ENCODE measurements at places on chromosomes 4 and X.
A peak's percentile ranks its signal among the peaks of the same experiment; 100 is the strongest.

- DNase-seq = no peak
Observed at GRCh38 chr4:126976850-126977632, 655.7 kb upstream of the INTU start.

- DNase-seq = no peak
Observed at GRCh38 chrX:119726900-119727555, 31.4 kb upstream of the SOWAHD start.

DNA sequence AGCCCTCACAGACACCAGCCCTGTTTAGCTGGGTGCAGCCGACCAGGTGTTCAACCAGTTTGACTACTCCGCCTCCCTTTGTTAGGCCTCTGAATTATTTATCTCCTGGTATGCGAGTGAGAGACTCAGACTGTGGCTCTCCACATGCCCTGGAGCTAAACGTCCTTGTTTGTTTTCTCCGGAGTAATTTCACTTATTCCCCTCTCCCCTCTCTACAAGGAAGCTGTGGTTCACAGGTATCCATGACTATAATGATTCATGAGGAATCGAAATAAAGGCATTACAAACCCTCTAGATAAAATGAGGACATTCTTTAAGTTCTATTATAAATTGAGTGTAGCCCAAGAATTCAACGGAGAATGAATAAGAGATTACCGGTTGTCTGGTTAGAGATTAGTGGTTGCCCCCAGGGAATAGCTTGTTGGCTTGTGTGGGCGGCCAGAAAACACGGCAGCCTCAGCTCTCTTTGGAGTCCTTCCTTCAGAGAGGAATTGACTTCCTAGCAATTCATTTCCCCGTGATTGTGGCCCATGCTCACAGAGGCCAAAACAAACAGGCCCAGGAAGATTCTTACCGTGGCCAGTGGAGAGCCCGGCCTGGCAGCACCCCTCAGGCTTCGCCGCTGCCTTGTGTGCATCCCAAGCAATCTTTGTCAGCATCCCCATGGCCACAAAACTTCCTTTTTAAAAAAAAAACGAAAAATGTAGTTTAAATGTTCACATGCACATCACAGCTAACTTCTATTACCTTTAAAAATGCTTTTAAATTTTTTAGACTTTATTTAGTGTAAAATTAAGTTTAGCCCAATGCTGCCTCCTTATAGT, 60.2 kb upstream of the CBR4 start:
- no peak for DNase-seq

DNA sequence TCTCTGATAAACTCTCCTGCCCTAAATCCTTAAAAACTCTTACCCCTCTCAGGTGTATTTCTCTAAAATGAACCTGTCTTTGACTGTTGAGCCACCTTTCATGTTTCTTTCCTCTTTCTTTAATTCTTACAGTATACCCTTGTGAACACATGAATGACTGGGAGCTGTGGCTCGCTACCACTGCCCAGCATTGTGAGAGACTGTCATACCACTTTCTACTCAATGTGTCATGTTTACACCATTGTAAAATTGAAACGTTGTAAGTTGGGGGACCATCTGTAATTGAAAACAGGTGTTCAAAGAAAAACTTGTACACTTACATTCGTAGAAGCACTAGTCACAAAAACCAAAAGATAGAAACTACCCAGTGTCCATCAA, 66.9 kb downstream of the ZNF182 start:
- no peak for DNase-seq

GRCh38 chrX:72027024-72027913, 104.4 kb downstream of the RTL5 start:
- no peak for DNase-seq

GRCh38 chr4:176377780-176378179, 58.0 kb downstream of the SPCS3 start:
- no peak for DNase-seq

- no peak for DNase-seq
Observed at GRCh38 chr4:92524131-92524530, 220.4 kb downstream of the GRID2 start.

DNA sequence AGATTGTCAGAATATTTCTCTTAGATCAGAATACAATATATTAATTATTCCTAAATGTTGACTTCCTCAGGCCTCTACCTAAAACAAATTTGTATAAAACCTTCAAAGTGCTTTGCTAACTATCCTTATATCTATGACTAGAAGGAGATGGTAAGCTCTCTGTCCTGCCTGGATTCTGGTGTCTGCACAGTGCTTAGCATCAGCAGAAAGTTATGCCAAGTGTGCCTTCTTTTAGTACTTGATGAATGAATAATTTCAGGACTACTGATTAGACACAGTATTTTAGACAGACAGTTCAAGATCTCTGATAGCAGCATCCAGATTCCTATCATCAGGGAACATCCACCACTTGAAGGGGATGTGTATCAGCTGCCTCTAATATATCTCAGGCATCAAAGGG, 242.4 kb upstream of the TLL1 start:
- no peak for DNase-seq

DNA sequence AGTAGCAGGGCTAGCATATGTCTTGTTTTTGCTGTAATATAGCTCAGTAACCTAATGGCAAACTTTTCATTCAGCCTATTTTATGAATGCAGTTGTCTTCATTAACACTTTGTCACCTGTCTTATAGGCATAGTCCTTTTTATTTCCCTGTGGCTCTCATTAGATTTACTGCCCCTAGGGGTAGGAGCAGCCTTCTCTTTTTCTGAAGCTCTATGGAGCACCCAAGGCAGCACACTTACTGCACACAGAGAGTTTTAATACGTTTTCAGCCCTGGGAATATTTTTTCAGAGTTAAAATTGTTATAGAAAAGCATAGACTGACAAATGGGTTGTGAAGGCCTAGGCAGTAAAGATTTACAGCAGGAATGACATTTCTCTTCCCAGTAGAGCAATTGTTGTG, 406.8 kb downstream of the TMA16 start:
- DNase-seq = no peak

- DNase-seq = no peak
Observed at GRCh38 chrX:63764946-63765345, 20.1 kb downstream of the ARHGEF9 start.

DNA sequence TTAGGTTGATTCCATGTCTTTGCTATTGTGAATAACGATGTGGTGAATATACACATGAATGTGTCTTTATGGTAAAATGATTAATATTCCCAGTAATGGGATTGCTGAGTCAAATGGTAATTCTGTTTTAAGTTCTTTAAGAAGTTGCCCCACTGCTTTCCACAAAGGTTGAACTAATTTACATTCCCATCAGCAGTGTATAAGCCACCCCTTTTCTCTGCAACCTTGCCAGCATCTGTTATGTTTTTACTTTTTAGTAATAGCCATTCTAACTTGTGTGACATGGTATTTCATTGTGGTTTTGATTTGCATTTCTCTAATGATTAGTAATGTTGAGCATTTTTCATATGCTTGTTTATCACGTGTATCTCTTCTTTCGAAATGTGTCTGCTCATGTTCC, 503.3 kb downstream of the PCDH18 start:
- no peak for DNase-seq

- DNase-seq = no peak
Observed at GRCh38 chr4:152536545-152537182, 772 bp upstream of the FBXW7 start.

DNA sequence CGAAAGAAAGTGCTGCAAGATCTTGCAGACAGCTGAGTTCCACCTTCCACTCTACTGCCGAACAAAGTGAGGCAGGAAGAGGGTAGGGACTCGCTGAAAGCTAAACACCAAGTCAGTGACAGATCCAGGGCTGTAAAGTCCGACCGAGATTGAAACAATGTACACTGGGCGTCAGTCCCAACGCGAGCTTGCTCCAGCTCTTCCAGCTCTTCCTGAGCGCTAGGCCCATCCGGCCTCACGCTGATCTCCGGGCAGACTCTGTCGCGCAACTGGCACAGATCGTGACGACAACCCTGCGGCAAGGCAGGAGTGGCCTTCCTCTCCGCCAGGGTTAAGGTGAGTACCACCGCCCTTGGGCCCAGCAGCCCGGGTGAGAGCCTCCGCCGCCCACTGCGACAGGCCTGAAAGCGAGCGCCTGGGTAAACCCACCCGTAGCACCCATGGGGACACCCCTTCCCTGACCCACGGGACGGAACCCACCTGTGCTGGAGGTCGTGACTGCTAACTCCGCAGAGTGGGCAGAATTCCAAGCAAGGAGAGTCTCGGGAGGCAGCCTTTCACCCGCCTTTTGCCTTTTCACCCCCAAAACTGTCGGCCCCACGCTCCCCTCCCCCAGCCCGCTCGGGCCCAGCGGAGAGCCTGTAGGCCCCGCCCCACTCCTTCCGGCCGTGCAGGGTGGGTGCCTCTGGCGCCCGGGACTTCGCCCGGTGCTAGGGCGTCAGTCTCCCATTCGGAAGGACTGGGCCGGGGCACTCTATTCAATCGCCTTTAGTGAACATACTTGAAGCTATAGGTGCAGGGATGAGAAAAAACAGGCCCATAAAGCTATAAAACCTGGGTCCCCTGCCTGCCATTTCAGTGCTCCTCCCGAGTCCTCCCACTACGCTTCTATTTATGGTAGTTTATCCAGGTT, at the start of gene TMLHE:
Gene TMLHE (minus strand): TSS at position 641 of the 913 bp plus-strand sequence. CDS start 67,676 bp downstream, outside the sequence.
- peak; percentile 35 for DNase-seq

- no peak for DNase-seq
Observed at GRCh38 chr4:151922811-151923210, 162.0 kb upstream of the GATB start.

- no peak for DNase-seq
Observed at GRCh38 chr4:16257611-16258010, 31.3 kb upstream of the TAPT1 start.

DNA sequence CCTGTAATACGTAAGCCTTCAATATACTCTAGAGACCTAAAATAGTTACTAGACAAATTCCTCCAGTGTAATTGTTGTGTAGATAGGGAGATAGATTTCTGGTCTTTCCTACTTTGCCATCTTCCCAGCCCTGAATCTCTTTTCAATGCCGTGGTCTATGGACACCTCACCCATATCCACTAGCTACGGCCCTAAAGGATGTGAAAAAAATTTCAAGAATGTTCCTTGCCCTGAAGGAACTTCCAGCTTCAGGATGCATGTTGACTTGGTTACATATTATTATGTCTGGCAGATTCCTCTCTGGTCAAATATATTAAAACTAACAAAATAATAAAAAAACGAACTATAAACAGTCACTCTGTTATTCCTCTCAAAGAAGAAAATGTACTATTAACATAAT, 52.4 kb upstream of the TSPAN5 start:
- DNase-seq = no peak

- DNase-seq = no peak
Observed at GRCh38 chrX:46750889-46751288, 8.0 kb downstream of the SLC9A7 start.

GRCh38 chrX:47093248-47093647, 15.0 kb downstream of the RGN start:
- DNase-seq = peak; percentile 4

DNA sequence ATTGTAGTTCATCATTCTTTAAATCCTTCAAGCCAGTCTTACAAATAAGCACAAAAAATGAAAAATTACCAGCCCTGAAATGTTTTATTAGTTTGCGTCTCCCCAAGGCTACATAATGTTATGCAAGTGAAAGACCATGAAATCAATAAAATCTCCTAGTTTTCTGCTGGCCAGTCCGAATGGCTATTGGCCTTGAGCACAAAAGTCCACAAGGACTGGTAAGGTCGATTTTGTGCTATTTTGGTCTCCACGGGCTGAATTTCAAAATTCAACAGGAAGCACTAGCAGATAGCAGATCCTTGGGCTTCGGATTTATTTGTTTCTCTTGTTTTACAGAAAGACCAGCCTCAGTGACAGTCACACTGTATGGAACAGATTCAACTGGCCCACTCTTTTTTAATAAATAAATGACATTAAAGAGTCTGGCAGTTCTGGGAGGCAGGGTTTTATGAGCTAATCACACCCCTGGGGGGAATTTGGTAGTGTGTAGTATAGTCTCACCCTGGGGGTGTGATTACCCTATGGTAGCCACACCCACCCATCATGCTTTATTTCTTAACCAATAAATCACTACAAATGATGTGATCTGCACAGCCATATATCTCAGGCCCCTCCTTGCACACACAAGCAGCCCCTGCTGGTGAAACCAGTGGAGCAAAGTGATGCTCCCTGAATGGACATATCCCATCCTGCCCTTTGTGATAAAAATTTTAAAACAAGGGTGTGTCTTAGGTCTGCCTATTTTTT, 51.1 kb upstream of the TMEM33 start:
- no peak for DNase-seq

GRCh38 chr4:185958094-185958747, 110.7 kb upstream of the TLR3 start:
- no peak for DNase-seq

GRCh38 chr4:55393461-55394320, 2.1 kb upstream of the TMEM165 start:
- peak; percentile 47 for DNase-seq

GRCh38 chr4:122687531-122688061, 44.9 kb upstream of the BBS12 start:
- no peak for DNase-seq

DNA sequence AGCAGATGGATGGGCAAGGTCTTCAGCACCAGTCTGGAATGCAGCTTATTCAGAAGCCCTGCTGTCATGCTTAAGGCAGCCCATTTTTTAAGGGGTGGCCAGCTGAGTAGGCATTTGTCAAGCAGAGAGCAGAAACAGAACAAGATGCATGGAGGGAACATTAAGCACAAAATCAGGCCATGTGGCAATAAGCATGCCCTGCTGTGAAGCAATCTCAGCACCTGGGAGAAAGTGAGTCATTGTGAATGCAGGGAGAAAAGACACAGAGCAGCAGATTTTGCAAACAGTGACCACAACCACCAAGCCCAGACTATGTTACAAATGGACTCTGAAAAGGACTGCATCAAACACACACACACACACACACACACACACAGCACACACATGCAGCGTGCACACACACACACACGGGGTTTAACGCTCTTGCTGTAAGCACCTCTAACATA, 94.1 kb upstream of the GALNT7 start:
- DNase-seq = no peak

DNA sequence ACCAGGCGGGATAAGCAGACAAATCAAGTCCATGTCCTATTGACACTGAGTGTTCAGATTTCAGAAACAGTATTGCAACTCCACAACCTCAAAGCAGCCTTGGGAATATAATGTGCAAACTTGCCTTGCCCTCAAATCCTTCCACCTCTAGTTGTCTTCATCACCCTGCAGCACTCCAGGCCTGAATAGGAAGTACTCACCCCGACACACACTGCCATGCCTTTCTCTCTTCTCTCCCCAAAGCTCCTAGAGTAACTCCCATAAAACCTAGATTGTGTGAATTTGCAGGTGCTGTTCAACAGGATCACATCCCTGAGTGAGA, 19.6 kb downstream of the ACSL1 start:
- DNase-seq = no peak

- no peak for DNase-seq
Observed at GRCh38 chr4:110250023-110250387, 51.6 kb upstream of the ELOVL6 start.

GRCh38 chr4:150242820-150243458, 164.7 kb downstream of the DCLK2 start:
- no peak for DNase-seq

DNA sequence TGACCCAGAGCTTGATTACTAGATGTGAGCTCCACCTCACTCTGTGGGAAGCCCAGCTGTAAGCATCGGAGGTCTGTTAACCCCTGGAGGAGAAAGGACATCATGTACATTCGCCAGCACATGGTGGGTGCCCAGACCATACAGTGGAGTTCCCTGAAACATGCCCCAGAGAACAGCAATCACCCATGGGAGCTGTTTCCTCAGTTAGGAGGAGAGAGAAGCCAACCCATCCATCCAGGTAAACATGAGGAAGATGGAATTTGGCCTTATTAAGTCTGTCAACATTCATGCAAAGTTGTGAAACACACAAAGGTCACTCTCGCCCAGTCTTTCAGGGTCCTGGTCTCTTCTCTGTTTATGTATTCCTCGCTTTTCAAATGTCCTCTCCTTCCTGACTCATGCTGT, 354.7 kb downstream of the ANK2 start:
- DNase-seq = no peak

- no peak for DNase-seq
Observed at GRCh38 chr4:38326499-38326898, 337.5 kb upstream of the KLF3 start.

All from C1 segment of cervical spinal cord (tissue), 14 donors.